Activated T-cell treated with anti-CD3 and anti-CD28 coated beads for 1 hour (primary cell): ENCODE measurements at places on chromosomes 3 and 15.
A peak's percentile ranks its signal among the peaks of the same experiment; 100 is the strongest.

- DNase-seq, result no peak
Observed at GRCh38 chr3:78506581-78507195, 1261.1 kb downstream of the ROBO1 start.

DNA sequence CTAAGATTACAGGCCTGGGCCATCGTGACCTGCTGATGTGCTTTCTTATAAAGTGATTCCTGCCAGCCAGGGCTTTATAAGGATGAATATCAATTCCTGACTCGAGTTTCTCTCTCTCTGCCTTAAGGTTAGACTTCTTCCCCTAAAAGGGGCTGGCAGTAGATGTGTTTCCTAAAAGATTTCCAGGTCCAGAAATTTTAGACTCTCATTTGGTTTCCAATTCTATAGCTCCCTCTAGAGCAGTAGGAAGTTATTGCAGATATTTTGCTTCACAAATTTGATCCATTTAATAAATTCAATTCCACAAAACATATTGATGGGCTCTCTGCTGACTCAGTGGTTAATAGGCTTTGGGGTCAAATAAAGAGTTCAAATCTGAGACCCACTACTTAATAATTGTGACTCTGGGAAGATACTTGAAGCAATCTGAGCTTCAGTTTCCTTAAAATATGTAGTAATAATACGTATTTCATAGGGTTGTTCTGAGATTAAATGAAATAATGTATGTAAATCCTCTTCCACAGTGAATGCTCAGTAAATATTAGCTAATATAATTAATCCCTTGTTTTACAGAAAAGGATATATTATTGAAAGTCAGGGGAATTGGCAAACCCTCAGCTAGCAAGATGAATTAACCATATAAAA, 2.1 kb downstream of the TRIM69 start:
- no peak for DNase-seq

DNA sequence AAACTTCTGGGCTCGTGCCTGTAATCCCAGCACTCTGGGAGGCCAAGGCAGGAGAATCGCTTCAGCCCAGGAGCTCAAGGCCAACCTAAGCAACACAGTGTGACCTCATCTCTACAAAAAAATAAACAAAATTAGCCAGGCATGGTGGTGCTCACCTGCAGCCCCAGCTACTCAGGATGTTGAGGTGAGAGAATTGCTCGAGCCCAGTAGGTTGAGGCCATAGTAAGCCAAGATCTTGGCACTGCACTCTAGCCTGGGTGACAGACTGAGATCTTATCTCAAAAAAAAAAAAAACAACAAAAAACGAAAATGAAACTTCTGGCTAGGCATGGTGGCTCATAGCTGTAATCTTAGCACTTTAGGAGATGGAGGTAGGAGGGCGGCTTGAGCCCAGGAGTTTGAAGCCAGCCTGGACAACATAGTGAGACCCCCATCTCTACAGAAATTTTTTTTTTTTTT, 53.7 kb downstream of the PIK3CB start:
- peak; percentile 9 for DNase-seq

GRCh38 chr3:40546816-40547215, 22.1 kb downstream of the ZNF621 start:
- DNase-seq, result no peak

DNA sequence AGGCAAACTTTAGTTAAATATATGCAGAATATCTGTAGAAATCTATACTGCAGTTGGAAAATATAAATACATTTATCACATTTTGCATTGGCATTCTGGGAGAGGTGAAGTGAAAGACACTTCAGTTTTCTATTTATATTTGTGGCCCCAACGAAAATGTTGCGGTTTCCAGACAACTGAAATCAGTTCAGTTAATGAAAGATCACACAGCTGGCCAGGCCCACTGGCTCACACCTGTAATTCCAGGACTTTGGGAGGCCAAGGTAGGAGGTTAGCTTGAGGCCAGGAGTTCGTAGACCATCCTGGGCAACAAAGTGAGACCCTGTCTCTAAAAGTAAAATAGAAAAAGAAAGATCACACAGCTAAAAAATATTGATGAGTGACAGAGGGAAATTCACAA, 11.9 kb upstream of the CLASP2 start:
- DNase-seq, result no peak

DNA sequence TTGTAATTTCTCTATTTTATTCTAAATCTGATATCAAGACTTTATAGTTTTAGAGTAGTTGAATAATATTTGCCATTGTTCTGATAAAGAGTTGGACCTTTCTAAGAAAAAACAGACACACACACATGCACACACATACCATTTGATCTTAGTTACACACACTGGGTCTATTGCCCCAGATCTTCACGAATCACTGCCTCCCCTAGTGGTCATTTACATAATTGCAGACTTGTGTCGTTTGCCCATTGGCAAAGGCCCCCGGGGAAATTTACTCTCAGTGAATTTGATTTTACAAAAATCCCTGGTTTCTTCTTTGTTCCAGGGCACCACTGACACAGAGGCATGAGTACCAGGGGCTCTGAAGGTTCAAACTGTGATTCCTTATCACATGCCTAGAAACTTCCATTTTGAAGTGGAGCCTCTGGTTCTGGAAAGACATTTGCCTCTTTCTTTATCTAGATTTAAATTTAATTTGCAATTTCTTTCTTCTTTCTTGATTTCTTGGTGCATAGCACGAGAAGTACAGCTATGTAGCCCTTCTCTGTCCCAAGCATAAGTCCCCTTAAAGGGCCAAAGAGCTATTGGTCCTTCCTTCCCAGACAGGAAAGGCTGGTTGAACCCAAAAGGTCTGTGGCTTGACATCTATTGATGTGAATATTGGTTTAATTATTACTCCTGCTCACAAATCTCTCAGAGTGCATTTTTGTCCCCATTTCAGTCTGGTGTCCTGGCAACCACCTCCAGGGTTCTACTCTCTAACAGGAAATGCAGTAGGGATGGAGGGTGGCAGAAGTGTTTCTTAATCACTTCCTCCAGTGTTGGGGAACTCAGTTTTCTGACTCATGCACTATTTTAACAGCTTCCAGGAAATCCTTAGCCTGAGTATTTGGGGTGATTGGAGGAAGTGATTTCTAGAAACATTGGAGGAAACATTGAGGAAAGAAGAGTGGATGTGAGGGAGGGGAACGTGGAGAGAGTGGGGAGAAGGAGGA, 32.4 kb upstream of the SLC6A11 start:
- DNase-seq, result no peak

GRCh38 chr3:127168271-127168670, 24.7 kb upstream of the PRR23E start:
- no peak for DNase-seq

- no peak for DNase-seq
Observed at GRCh38 chr3:15052335-15053242, 12.5 kb downstream of the MRPS25 start.
